BE2C (cell line): ENCODE measurements at places on chromosomes 2 and 18.

DNA sequence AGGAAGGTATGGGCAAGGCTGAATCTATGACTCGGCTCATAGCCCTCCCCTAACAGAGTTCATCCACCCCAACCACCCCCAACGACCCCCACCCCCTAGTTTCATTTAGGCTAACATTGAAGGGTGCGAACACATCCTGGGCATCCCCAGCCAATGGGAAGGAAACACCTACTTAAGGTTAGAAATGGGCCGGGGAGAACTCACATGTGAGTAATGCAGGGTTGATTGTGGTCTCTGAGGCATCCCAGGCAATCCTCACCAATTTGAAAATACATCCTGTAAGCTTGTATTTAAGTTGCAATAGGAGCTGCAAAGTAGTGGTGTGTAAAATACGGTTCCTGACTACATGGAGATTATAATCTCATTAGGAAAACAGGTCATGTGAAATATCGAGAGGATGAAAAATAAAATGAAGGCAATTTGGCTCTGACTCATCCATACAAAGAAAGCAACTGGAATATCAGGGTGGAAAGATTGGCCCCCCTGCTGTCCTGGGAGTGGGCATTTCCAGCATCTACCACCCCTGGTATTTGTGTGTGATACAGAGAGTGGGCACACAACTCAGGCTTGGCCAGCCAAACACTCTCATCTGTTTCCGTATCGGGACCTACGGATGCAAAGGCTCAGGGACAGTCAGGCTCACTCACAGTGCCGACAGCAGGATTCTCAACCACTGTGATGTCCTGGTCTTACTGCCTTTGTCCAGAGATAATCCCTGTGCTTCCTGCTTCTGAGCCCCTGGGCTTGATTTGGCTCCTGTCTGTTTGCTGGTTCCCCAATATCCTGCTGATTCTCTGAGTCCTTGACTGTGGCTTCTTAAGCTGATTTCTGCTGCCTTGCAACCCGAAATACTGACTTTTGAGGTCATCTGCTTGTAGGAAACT lies 90.0 kb upstream of the NCKAP5 start:
- peak; percentile 16 for DNase-seq

DNA sequence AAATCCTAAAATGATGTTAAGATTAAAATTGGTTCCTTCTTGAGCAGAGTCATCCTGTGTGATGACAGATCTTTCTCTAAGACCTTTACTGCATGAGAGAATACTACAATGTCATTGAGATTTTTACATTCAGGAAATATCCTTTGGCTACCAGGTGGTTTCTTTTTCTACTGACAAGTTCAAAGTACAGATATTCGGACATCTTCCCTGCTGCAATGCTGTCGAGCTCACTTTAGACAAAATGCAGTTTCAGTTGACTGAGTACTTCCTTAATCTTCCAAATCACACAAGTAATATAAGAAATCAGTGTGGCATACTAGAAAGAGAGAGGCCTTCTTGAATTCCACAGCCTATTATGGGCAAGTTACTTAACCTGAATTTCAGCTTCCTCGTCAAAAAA lies 207.9 kb upstream of the ACVR2A start:
- DNase-seq = no peak

- no peak for DNase-seq
Measured at GRCh38 chr2:180819106-180819505, 161.3 kb upstream of the UBE2E3 start.

DNA sequence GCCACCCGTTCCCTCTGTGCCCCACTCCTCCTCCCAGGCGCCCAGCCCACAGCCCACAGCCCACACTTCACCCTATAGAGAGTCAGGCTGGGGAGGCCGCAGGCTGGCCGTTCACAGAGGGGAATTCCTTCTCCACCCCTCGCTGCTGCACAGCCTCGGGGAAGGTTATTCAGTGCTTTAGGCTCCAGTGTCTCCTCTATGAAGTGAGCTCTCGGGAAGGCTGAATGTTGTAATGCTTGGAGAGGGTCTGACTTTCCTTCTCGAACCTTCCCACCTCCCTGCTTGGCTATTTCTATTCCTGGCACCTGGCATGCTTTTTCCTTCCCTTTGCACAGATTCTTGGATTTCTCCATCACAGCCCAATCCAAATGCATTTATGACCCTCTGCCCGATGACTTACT lies 62.5 kb upstream of the SMAD7 start:
- DNase-seq = no peak

- DNase-seq = no peak
Measured at GRCh38 chr2:104734937-104735586, 118.9 kb upstream of the POU3F3 start.

GRCh38 chr18:66792466-66792865 lies 188.6 kb upstream of the CDH19 start:
- DNase-seq = no peak

DNA sequence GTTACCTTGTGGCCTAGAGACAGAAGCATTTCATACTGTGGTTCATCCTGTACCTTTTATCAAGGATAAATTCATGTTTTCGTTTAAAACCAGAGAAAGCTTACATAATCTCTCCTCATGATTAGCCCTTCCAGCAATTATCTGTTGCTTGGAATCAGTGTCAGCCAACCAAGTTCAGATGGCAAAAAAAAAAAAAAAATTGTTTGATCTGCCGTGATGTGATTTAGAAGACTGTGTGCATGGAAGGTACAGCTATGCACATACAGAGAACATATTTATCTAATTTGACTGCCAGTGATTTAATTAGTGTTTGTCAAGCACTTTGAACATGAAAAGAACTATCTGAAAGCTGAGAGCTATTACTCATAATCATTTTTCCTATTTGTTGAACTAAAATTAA lies 180.9 kb downstream of the ZEB2 start:
- DNase-seq = no peak

GRCh38 chr2:4678927-4679326 lies 975.6 kb downstream of the DCDC2C start:
- DNase-seq = no peak

GRCh38 chr2:53787614-53788289 lies 908 bp downstream of the ERLEC1 start:
- DNase-seq = no peak

GRCh38 chr2:27194538-27195354 lies 17.1 kb upstream of the ATRAID start:
- no peak for DNase-seq

DNA sequence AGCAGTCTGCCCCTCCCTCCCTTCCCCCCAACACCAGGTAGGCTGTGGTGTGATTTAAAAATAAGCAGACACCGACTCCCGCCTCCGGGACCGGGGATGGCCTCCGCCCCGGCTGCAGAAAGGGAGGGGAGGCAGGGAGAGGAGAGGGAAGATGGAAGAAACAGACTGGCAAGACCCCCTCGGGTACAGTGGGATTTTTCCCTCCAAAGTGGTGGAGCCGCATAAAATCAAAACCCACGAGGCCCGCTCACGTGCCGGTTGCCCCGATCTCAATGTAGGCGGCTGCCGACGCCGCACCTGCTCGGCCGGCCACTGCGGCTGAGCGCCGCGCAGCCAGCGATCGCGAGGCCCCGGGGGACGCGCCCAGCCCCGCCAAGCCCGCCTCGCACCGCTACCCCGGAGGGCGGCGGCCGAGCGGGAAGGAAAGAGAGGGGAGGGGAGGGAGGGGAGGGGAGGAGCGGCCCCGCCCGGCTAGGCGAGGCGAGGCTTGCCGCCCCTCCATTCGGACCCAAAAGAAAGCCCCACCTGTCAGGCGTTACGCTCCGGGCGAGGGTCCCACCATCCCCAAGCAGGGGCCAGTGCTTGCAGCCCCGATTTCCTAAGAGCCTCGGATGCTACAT lies 811 bp downstream of the ADD2 start:
- peak; percentile 52 for DNase-seq

GRCh38 chr2:169676357-169676756 lies 17.8 kb downstream of the CFAP210 start:
- DNase-seq = no peak
